Cardiac septum (tissue), 1 donor: ENCODE measurements at places on chromosomes 1 and 21. TPM values are rescaled to one million over a fixed set of nuclear protein-coding genes. Genes with fewer than 3 reads are reported as not detected.

DNA sequence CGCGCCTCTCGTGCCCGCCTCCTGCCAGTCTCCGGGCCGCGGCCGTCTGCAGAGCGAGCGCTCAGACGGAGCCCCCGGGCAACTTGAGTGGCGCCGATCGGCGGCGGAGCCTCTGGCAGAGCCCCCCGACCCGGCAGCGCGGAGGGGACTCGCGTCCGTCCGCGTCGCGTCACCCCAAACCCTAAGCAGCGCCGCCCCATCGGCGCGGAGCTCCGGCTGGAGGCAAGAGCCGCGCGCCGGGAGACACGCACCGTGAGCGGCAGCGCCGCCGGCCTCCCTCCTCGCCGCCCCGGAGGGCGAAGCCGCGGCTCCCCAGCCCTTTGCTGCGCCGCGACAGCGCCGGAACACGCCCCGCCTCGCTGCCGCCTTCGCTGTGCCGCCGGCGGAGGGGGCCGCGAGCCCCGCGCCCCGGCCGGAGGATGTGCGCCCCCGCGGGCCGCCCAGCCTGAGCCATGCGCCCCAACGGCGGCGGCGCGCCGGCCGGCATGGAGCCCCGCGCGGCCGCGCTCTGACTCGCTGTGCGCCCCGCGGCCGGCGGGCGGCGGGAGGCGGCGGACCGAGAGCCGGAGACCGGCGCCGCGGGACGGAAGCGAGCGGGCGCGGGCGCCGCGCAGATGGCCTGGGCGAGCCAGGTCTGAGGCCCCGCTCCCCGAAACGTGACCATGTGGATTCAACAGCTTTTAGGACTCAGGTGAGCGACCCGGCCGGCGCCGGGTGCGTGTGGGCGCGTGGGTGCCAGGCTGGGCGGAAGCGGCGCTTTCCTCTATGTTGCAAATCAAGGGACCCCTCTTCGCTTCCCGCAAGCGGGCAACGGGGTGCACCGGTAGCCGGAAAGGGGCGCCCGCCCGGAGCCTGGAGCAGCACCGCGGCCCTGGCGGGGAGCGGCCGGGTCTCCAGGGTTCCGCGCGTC, 610 bp downstream of the AJAP1 start:
- no peak for DNase-seq

Gene CLCA2
- not detected for total RNA-seq

DNA sequence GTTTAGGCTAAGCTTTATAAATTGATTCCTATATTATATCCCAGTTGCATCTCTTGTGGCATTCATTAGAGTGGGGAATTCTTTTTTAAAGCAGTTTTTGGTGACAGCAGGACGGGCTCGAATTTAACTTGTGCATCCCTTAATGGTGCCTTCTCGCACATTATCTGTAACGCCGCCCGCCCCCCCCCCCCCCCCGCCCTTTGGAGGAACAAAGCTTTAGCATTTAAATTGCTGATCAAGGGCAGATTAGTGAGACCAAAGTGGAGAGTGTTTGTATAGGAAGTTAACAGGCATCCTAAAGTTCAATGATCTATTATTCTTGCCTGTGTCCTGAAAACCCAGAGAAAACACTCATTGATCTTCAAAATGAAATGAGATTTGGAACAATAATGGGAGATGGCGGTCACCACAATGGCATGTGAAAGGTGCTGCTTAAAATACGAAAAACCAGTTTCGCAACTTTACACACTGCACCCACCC, 2.2 kb downstream of the LMO4 start:
- no peak for DNase-seq

Gene TMPRSS2
- not detected for total RNA-seq

- no peak for DNase-seq
These were observed 439.4 kb downstream of the GPATCH2 start for GRCh38 chr1:217191441-217191840.
